Daoy (cell line): ENCODE measurements at places on chromosomes 13 and 19. TPM values are rescaled to one million over a fixed set of nuclear protein-coding genes. Genes with fewer than 3 reads are reported as not detected.
A peak's percentile ranks its signal among the peaks of the same experiment; 100 is the strongest.

The MARK4 gene
- total RNA-seq = 2.5 and 8.1 TPM in 2 replicates

The SSC5D gene
- total RNA-seq = 1.4 and 2.2 TPM in 2 replicates

The SBSN gene
- total RNA-seq = 0.11 TPM in 1 of 2 replicates, not detected in the other

The SMAD9 gene
- 0.30 and 0.74 TPM in 2 replicates for total RNA-seq

The SIGLECL1 gene
- total RNA-seq = 0.06 TPM in 1 of 2 replicates, not detected in the other

DNA sequence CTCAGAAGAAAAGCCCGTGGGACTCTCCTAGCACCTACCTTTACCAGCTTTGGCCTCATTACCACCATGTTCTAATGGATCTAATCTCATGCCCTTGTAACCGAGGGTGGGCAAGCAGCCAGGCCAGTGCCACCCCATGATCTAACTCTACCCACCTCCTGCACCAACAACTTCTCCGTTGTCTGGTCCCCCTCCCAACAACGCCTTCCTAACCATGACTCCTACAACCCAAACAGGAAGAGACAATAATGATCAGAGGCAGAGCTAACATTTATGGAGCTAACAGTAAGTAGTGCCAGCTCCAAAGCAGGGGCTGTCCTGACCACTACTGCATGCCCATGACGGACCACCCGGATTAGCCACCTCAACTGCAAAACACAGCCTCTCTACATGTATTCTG lies 3.5 kb downstream of the USP12 start:
- peak; percentile 15 for DNase-seq

DNA sequence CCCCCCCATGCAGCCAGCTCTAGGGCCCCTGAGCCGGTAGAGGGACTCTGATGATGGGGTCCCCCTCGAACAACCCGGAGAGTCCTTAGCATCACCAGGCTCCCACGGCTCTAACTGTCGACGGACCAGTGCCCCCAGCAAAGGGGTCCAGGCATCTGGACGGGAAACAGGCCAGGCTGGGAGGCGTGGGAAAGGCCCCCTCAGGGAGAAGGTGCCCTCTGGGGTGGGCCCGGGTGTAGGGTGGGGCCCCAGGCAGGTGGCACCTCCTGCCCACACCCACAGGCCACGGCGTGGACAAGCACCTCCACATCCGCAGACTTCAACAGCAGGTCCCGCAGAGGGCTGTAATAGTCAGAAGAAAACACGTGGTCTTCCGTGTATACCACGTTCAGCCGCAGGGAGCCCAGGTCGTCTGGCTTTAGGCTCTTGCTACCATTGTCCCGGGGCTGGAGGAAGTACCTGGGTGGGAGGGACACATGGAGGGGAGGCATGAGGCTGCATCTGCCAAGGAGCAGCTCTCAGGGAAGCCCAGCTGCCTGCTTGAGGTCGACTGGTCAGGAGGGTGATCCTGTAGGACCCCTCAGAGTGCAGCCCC lies 44.7 kb upstream of the C13orf46 start:
- no peak for DNase-seq

GRCh38 chr19:16888629-16889365 lies at the start of gene F2RL3:
TSS of gene F2RL3 (plus strand) at chr19:16888999. CDS start at chr19:16889190, 191 bp downstream.
- peak; percentile 89 for DNase-seq

- no peak for DNase-seq
Measured at GRCh38 chr13:91774397-91774796, 376.0 kb downstream of the GPC5 start.

- no peak for DNase-seq
Measured at GRCh38 chr13:55091172-55091571, 2049.5 kb upstream of the PRR20A start.

DNA sequence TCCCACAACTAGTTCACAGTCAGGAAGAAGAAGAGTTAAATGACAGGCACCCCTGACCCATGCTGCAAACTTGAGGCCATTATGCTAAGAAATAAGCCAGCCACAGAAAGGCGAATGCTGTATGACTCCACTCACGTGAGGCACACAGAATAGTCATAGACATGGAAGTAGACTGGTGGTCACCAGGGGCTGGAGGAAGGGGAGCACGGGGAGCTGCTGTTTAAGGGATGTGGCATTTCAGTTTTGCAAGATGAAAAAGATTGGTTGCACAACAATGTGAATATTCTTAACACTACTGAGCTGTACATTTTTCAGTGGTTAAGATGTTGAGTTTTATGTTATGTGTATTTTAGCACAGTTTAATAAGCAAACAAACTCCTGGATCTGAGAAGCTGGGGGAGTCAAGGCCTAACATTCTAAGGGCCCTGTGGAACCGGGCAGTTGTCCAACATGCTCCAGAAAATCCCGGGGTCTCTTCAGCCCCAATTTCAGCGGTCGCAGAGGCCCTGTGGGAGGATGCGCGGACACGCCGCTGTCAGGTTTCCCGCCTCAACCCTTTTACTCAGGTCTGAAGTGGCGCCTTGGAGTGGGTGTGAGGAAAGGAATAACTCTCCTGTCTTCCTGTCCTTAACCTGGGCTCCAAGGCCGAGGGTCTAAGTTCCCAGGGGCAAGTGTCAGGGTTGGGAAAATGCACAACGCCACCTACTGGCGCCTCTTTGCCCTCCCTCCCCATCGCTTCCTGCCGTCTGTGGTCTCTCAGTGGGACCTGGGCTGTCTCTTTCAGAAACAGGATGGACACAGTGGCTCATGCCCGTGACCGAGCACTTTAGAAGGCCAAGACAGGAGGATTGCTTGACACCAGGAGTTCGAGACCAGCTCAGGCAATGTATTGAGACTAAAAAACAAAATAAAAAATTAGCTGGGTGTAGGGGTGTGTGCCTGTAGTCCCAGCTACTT lies 4.4 kb upstream of the TMEM272 start:
- peak; percentile 21 for DNase-seq

GRCh38 chr19:45985321-45985720 lies 9.9 kb upstream of the CCDC61 start:
- DNase-seq = no peak

DNA sequence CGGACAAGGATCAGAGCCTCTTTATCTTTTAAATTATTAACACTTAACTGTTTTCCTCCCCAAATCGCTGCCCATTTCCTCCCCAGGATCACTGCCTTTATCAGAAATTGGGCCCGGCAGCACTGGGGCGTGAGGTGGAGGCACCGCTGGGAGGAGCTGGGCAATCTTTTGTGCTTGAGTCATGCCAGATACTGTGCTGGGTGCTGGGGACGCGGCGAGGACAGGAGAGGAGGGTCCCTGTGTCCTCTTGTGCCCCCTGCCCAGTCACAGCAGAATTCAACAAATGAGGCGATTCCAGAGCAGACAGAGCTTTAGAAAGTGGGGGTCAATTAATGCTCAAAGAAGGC lies 347.8 kb downstream of the ZNF536 start:
- DNase-seq = peak; percentile 55

GRCh38 chr13:112686364-112686763 lies 3.5 kb upstream of the ATP11A start:
- no peak for DNase-seq
